ENCODE measurements at places on chromosomes 1 and 21. TPM values are rescaled to one million over a fixed set of nuclear protein-coding genes. Genes with fewer than 3 reads are reported as not detected.

- no peak for DNase-seq
These were observed 13.4 kb downstream of the BCAN start for GRCh38 chr1:156655151-156655903.

DNA sequence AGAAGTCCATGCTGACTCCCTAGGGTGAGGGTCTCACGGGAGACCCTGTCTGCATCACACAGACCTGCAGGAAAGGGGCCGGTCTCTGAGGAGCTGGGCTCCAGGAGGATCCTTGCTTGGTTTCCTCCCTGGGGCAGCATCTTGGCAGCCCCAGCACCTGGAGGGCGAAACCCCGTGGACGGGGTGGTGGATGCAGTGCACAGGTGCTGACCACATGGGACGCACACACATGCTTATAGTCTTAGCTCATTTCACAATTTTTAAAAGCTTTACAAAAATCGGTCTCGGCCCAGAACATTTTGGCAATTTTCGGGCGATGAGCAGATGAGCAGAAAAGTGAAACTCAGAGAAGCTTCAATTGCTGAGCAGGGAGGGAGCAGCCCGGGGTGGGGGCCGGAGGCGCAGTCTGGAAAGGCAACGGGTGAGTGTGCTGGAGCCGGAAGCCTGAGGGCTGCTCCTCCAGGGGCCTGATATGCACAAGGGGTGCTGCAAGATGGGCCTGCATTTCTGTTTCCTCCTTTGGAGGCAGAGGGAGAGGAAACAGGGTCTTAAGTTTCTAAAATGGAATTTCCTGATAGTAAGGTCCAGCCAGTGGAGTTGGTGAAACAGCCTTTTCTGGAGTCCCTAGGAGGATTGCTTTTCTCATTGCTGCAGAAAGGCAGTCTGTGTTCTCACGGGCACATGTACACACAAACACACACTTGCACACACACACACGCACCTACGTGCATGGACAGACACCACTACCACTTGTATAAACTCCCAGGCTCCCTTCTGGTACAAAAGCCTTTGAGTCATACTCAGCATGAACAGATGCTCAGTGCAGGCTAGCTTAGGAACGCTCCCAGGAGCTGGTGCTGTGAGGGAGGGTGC lies 60.6 kb downstream of the SCCPDH start:
- no peak for DNase-seq

- DNase-seq = no peak
These were observed 25.3 kb upstream of the NMNAT2 start for GRCh38 chr1:183443466-183443865.

DNA sequence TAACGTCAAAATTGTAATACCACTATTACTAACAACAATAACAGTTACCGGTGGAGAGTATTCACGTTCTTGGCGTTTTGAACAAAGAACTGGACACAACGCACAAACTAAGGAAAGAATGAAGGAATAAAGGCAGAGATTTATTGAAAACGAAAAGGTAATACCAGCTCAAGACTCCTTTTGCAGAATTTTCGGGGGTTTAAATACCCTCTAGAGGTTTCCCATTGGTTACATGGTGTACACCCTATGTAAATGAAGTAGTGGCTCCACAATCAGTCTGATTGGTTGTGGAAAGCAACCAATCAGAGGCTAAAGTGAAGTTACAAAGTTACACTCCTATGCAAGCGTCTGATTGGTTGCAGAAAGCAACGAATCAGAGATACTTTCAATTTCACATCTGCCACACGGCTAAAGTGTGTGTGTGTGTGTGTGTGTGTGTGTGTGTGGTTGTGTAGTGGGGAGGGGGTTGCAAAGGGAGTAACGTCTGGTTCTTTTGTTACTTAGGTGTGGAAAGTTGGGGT lies 1.1 kb upstream of the GTF2B start:
- DNase-seq = peak; percentile 61

DNA sequence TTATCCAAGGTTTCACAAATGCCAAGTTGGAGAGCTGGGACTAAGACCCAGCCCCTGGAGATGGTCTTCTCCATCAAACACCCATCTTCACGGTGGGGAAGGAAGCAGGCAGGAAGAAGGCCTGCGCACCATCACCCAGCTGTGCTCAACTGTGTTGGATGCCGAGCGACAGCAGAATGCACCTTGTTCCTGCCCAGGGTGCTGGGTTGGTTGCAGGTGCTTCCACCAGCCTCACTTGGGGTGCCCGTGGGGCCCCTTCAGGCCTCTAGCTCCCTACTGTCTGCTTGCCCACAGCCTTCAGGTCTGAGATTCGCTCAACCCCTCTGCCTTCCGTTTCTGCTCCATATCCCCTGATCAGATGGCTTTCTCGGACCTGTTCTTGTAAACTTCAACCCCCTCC lies 42.5 kb downstream of the OLFML2B start:
- no peak for DNase-seq

GRCh38 chr1:175132436-175132835 lies 60.1 kb downstream of the KIAA0040 start:
- DNase-seq = no peak

DNA sequence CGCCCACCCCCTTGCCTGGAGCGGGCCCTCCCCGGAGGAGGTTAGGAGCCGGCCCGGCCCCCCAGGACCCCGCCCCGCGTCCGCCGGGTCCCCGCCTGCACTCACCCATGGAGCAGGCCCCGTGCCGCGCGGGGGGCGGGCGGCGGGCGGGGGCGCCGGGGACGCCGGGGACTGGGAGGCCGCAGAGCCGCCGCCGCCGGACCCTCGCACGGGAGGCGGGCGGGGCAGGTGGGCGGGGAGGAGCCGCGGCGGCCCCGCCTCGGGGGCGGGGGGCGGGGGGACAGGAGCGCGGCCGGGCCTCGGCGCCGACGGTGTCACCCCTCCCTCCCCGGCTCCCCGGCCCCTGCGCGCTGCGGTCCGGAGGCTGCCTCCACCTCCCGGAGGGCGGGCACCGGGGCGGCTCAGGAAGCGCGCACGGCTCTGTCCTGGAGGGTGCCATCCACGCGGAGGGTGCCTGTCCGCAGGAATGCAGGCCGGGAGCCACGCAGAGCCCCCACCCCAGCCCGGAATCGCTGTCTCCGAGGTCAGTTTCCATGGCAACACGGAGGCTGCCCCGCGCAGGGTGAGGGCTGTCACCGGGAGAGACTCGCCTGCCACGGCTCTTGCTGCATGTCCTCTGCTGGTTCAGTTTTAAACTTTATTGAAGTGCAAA lies 5.9 kb upstream of the PLEKHG5 start:
- DNase-seq = no peak

- DNase-seq = no peak
These were observed 184.3 kb upstream of the CACYBP start for GRCh38 chr1:174815474-174815908.

DNA sequence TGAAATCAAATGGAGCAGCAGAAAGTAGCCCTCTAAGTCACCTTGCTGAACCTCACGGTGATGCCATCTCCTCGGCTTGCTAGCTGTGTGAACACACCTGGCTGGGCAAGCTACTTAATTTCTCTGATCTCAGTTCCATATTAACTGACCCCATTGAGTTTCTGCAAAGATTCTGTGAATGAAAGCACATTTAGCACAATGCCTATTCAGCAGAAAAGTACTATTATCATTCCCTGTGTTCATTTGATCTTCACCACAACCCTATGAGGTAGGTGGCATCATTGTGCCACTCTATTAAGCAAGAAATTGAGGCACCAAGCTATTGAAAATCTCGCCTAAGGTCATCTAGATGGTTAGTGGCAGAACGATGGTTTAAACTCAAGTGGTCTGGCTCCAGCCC lies 130.1 kb upstream of the HOOK1 start:
- no peak for DNase-seq

Gene HES2
- total RNA-seq = 1.2 TPM

DNA sequence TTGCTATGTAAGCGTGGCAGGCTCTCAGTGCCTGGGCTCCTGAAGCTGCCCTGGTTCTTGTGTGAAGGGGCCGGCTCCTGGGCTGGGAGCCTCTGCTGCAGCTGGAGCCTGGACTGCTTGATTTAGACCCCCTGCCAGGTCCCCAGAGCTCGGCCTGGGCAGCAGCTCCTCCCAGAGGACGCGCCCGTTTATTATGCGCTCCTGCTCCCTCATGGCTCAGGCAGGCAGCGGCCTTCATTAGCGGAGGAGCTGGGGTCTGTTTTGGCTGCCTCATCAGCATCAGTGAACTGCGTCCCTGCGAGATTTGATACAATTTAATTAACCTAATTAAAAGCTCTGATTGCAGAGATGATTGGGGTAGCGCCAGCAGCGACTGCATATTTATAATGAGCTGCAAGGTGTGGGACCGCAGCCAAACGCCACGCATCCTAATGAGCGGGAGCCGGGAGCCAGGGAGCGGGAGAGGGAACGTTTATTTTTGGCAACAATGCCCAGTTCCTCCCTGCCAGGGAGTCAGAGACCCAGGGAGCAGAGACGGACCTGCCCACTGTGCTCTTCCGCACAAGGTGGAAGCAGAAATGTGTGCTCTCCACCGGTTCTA lies 16.6 kb downstream of the UTP11 start:
- DNase-seq = no peak

Gene TFAP2E
- total RNA-seq = not detected

DNA sequence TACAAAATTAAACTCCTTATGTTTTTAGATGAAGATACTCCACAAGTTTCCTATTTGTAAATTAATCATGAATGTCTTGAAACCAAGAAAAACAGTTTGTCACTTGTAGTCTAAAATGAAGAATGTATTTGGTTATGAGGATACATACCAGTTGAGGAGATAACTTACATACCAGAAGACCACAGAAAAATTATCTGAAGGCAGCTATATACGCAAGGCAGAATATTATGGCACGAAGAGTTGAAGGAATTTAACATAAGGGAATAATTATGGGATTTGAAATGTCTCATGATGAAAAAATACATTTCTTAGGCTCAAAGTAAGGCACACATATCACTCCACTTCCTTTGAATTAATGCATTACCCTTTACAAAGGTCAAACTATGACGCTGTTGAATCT lies 73.3 kb downstream of the IFI44 start:
- no peak for DNase-seq

DNA sequence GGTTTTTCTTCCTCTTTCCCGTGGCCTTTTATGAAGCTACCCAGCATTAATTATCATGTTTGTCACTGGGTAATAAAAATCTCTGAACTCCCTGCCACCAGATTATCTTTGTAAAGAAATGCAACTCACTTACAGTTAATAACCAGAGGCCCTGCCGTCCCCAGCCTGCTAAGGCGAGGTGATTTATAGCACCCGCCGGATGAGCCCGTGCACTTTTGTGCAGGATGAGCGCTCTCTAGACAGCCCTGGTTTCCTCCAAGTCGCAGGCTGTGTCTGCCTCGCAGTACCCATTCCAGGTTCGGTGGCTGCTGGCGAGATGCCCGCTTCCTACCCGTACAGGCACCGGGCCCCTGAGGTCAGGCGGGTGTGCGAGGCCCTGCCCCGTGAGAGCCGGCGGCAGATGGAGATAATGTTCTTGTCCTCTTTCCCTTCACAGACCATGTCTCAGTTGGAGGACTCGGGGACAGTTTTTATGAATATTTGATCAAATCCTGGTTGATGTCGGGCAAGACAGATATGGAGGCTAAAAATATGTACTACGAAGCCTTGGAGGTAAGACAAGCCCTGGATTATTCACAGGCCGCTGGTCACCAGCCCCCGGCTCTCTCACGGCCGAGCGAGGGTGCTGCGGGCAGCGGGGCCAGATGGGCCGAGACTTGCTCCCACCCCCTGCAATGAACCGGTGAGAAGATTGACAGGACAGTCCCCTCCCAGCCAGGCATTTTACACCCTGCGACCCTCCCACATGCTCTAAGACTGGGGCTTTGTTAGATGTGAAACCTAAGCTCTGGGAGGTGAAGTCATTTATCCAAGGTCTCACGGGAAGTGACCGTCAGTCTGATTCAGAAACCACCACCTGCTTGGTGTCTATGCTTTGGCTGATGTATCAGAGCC lies 28.5 kb upstream of the SELENON start:
- DNase-seq = peak; percentile 81

- DNase-seq = no peak
These were observed 70.3 kb upstream of the KCNK1 start for GRCh38 chr1:233543338-233544255.

DNA sequence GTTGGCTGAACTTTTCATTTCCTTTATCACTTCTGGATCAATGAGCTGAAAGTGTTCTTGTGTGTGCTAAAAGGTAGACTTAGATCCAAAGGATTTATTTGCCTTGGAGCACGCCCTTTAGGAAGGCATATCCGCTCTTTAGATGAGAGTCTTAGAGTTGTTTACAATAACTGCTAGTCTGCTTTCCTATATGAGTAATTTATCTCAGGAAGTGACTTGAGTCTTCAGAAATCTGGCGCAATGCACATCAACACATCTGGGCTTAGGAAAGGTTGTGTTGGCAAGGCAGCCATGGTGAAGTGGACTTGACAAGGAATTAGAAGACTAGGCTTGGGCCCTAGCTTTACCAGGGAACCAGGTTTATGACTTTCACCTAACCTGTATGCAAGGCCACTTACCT lies 204.1 kb upstream of the PTGFR start:
- no peak for DNase-seq

Gene GLRX2
- total RNA-seq = 12.2 TPM

DNA sequence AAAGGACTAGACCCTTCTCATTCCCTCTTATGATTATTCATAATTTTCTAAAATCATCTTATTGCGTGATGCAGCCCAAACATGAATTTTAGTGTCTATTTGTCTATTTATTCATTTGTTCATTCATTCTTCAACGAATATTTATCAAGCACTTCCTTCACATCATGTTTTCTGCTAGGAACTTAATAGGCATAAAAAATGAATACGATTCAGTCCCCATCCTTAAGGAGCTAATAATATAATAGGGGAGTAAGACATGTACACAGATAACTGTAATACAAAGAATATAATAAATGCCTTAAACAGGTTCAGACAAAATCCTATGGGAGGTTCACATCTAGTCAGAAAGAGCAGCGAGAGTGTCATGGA lies 20.2 kb downstream of the BCL9 start:
- DNase-seq = no peak

DNA sequence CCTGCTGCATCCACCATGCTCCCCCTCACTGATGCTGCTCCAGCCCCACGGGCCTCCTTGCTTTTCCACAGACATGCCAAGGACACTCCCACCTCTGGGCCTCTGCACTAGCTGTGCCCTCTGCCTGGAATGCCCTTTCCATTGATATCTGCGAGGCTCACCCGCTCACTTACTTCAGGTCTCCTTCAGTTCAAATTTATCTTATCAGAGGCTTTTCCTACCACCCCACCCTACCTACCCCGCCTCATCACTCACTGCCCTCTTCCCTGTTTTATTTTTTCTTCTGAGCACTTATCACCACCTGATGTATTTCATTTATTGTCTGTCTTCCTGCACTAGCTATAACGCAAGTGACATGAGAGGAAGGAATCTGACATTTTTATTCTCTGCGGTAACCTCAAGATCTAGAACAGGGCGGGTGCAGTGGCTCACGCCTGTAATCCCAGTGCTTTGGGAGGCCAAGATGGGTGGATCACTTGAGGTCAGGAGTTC lies 7.0 kb downstream of the HSPG2 start:
- no peak for DNase-seq

- peak; percentile 91 for DNase-seq
These were observed at the start of gene IRF6 for GRCh38 chr1:209805875-209806760. Gene IRF6 (minus strand): TSS chr1:209806142. CDS start chr1:209801413, 4,729 bp downstream.

Data from right lobe of liver (tissue), 6 donors.